ENCODE measurements at places on chromosomes 5 and 9.

DNA sequence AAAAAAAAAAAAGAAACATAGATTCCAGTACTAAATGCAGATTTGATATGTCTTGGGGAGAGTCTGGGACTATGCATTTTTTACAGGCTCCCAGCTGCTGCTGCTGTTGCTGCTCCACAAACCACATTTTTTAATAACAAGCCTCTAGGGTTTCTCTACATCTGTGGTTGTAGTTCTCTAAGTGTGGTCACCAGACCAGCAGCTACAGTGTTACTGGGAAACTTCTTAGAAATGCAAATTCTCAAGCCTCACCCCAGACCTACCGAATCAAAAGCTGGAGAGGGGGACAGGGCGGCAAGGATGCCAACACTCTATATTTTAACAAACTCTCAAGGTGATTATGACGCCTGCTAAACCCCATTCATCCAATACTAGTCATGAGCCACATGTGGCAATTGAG is 293.4 kb upstream of the PTGER4 start:
- no peak for DNase-seq

DNA sequence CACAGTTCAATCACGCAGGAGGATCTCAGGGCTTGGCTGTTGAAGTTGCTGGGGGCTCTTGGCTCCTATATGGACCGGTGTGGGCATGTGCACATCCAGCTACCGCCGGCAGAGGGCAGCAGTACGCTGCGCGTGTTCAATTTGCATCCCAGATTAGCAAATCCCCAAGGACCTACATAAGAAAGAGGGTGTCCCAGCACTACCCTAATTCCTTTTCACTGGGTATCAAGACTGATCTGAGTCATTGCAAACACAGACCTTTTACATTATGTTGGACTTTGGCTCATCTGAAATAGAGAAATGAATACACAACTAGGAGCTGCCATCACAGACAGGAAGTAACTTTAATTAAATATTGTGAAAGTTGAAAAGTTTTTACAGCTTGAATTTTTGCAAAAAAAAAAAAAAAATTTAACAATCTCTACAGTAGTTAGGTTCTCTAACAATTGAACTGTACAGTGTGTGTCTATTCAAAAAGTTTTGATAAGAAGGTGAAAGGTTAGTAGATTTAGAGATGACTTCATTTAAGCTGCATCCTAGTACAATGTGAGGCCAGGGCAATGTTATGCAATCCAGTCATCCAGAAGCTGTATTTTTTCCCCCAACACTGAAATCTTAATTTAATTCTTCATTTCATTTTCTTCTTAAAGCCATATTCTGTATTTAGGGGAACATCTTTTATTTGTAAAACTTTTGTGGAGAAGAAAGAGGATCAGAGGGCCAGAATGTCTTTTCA is 404.0 kb downstream of the EBF1 start:
- DNase-seq = peak; percentile 43

DNA sequence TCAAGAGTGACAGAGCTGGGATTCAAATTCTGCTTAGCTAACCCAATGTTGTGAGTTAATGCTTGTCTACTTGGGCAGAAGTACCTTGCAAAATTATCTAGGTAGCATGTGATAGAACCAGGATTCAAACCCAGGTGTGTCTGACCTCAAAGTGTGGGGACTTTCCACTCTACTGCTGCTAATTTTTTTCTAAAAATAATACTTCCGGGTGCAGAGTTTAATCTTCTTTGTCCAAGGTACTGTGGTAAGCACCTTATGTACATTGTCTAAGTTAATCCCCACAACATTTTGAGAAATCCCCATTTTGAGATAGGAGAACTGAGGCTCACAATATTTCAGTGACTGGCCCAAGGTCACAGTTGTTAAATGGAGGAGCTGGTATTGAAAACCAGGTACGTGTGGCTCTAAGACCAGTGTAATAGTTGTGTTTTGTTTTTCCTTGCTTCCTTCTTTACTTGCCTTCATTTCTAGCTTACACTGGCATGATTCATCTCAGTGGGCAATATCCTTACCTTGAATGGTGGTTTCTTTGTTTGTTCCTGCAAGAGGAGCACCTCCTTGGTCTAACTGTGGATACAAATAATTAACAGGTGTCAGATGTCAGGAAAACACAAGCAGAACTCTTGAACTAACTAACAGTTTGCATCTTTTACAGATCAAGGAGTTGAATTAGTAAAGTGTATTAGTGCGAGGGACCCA is 7.5 kb downstream of the ALDOB start:
- no peak for DNase-seq

DNA sequence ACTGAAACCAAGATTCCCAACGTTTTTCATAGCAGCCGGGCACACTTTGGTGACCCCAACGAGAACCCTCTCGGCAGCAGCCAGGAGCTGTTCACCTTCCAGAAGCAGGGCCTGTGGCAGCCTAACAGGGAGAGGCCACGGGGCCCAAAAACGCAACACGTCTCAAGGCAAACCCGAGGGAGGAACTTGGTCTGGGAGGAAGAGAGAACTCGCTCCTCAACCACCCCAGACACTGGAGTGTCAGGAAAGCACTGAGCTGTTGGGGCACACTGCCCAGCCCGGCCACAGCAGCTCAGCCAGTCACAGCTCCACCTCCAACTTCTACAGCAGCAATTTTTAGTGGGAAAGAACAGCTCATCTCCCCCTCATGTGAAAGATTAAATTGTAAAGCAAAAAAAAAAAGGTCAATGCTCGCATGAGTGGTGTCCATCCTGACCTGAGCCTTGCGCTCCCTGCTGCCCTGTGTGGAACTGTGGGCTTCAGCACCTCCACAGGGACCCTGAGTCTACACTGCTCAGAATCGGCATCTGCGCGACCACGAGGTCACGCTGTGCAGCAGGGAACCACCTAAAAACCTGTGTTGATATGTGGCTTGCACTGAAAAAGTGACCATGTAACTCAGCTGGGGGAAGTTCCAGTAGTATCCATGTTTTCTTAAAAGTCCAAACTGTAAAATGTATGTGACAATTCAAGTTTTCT is 55.0 kb downstream of the IPPK start:
- no peak for DNase-seq

- DNase-seq = no peak
These were observed 243.0 kb downstream of the CDH10 start for GRCh38 chr5:24401773-24402172.

GRCh38 chr5:172140866-172141265 is 47.2 kb downstream of the STK10 start:
- DNase-seq = no peak
